ENCODE measurements at places on chromosomes 5 and 9.
A peak's percentile ranks its signal among the peaks of the same experiment; 100 is the strongest.

GRCh38 chr5:66976108-66976507 lies 220.5 kb downstream of the CD180 start:
- no peak for DNase-seq

DNA sequence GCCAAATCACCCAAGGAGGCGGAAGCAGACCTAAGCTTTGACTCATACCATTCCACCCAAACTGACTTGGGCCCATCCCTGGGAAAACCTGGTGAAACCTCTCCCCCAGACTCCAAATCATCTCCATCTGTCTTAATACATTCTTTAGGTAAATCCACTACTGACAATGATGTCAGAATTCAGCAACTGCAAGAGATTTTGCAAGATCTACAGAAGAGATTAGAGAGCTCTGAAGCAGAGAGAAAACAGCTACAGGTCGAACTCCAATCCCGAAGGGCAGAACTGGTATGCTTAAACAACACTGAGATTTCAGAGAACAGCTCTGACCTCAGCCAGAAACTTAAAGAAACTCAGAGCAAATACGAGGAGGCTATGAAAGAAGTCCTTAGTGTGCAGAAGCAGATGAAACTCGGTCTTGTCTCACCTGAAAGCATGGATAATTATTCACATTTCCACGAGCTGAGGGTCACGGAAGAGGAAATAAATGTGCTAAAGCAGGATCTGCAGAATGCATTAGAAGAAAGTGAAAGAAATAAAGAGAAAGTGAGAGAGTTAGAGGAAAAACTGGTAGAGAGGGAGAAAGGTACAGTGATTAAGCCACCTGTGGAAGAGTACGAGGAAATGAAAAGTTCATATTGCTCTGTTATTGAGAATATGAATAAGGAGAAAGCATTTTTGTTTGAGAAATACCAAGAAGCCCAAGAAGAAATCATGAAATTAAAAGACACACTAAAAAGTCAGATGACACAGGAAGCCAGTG lies 15.8 kb upstream of the TTC23L start:
- DNase-seq, result no peak

GRCh38 chr9:115461280-115461679 lies 343.3 kb upstream of the TNC start:
- DNase-seq, result no peak

DNA sequence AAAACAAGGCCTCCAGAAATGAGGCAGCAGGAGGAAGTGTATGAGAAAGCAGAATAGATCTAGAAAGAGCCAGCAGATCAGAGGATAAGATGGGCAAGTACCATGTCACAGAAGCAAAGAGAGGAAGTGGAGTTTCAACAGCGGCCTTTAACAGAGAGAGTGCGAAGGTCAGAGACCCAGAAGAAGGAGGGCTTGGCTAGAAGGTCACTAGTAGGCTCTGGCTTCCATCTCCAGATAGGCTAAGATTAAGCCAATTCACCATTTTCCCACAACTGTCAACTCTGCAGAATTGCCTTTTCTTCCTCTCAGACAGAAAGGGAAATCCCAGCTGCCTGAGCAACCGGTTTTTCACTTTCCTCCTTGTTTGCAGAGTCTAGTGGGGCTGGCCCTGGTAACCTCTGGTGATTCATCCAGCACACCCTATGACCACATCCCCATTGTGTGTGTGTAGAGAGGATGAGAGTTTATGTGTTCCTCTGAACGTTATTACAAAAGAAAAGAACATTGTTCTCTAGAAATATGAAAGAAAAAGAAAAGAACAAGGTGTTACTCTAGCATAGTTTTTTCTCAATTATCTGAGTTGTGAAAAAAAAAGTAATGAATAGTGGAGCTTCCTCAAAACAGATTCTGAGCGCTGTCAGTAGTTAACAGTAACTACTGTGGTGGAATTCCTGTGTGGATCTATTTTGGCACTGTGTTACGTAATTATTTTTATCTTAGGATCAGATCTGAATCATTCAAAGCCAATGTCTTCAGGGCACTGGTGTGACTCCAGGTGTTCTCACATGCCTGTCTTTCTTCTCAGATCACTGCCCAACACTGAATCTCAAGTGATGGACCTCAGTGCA lies 220.4 kb downstream of the ARRDC3 start:
- peak; percentile 83 for DNase-seq

DNA sequence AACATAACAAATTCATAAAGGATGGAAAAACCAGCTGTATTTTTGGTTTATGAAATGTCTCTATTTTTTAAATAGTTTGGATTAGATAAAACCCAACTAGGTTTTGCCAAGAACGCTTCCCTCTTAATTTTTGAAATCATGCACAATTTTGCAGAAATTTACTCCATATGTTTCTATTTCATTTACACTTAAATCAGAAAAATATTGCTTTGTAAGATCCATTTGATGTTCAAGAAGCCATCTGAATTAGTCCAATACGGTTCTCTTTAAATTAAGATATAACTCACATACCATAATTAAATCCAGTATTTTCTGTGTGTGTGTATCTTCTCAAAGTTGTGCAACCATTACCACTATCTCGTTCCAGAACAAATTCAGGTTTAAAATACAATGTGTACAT lies 78.6 kb upstream of the FBXL7 start:
- no peak for DNase-seq

DNA sequence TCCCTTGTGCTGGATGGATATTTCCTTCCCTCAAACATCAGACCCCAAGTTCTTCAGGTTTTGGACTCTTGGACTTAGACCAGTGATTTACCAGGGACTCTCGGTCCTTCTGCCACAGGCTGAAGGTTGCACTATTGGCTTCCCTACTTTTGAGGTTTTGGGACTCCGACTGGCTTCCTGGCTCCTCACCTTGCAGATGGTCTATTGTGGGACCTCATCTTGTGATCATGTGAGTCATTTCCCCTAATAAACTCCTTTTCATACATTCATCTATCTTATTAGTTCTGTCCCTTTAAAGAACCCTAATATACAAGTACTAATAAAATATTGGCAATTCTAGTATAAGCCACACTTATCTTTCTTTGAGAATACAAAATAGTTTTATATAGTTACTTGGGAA lies 1078.9 kb downstream of the CDH12 start:
- DNase-seq, result no peak

DNA sequence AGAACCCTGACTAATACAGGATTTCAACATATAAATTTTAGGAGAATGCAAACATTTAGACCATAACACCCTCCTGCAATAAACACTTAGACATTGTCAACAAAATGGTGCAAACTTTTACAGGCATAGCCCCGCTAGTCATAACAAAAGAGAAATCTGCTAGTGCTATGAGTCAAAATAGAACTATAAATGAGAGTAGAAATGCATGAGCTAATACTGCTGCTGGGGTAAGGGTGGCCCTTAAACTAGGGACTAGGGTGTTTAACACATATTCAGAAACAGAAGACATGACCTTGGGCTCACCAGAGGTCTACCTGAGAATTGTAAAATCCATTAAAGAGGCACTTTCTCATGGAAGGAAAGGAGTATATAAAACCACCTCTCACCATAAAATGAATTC lies 131.6 kb downstream of the TLR4 start:
- no peak for DNase-seq

DNA sequence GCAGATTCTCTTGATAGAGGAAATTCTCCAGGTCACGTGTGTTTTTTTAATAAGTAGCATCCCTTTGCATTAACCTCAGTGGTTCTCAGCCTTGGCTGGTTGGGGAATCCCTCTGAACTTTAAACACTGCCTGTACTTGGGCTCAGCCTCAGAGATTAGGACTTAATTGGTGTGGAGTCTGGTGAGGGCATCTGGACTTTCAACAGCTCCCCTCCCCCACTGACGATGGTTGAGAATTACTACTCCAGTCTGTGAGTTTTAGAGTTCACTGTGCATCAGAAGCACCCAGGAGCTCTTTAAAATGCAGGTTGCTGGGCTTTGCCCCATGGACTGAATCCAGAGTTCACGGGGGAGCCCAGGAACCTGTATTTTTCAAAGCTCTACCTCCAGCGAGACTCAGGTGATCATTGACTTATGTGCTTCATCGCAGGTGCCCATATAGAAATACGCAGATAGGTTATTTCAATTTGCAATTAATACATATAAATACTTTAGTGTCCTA lies 71.4 kb downstream of the DAPK1 start:
- no peak for DNase-seq

DNA sequence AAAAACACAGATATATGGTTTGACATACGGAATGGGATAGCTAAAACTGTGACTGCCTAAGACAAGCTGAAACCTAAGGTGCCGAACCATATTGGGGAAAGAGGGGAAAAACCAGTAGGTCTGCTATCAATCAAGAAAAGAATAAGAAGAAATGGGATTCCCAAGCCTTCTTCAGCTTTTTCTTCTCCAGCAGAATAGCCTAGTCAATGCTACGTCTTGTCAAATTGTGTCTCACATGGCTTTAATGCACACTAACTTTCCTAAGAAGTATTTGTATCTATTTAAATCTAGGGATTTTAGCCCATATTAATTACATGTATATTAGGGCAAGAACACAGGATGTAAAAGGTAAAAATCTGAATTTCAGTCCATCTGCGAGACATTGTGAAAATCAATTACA lies 797 bp upstream of the FBXO38 start:
- no peak for DNase-seq

GRCh38 chr9:32704343-32704742 lies 68.9 kb upstream of the TAF1L start:
- DNase-seq, result no peak

DNA sequence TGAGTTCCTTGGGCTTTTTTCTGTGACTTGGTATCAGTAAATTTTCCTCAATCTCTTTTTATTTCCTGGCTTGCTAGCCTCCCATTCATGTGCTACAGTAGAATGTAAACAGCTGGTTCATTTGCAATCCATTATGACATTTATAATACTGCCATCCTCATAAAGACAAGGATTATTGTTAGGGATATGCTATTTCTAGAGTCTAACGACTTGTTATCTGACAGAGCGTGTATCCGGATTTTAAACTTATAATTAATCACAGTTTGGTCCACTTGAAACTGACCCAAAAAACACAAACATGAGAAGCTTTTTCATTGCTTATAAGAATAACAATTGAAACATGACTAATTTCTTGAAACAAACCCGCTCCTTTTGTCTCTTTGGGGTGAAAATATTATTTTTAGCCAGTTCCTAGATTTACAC lies 585.8 kb downstream of the TLE4 start:
- no peak for DNase-seq

DNA sequence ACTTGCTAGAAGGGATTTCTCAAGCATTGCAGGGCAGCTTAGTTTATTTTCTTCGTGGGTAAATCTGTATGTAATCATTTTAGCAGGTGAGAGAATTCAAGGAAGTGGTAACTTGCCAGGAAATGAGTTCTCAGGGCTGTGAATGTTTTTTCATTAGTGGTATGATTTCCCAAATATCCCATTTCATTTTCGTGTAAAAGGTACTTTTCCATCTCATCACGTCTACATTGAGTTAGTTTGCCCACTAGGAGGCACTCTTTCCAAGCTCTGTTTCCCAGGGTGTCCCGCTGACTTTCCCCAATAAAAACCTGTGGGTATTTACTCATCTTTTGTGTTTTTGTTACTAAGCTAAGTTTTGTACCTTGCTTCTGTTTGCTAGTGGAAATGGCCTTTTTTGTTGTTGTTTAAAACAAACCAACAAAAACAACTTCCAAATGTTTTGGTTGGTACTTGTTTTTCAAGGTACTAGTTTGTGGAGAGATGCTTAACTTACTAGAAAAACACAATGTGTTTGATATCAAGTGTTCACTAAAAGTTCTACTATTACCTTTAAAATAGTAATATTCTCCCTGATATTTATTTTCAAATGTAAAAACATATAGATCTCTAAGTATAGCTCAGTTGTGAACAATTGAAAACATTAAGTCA lies 373.6 kb downstream of the ADGRV1 start:
- DNase-seq, result no peak

DNA sequence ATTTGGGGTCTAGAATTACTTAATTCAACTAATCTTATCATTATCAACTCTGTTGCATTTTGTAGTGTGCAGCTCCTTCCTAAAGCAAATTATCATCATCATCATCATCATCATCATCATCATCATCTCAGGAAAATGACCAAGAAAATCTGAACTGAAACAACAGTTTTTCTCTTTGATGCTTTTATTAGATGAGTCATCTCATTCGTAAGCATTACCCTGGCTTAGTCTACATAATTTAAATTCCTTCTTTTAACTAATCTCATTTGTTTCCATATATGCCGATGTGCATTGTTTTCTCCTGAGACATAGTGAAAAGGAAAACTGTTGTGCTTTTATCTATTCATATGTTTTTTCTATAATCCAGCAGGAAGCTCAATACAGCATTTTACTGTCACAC lies 173.0 kb upstream of the PDE4D start:
- no peak for DNase-seq

DNA sequence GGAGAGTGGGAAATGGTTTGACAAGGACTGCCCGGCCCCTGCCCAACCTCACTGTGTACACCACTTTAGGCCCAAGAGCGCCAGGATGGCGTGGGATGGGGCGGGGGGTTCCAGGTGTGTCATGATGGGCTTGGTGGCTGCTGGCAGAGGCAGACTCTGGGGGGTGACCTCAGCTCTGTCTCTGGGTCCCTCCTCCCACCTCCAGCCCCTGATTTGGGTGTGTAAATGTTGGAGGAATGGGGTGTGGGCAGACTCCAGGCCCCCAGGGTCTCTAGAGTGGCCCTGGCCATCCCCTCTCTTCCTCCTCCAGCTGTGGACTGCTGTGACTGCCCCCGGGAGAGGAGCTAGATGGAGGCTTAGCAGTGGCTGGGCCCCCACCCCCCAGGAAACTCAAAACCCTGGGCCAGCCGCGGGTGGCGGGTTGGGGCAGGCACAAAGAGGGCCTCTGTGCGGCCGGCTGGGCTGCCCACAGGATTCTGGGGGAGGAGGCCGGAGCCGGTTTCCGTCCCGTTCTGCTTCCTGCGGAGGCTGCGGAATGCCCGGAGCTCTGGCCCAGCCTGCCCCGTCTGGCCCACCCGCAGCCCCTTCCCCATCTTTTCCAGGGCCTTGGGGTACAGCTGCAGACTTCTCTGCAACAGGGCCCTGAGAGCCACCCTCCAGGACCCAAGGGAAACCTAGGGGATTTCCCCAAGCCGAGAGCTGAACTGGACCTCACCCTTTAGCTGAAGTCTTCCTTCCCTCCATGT lies 23.1 kb downstream of the CXXC5 start:
- no peak for DNase-seq
